ENCODE measurements at places on chromosomes 3 and 15. TPM values are rescaled to one million over a fixed set of nuclear protein-coding genes. Genes with fewer than 3 reads are reported as not detected.

- H3K36me3 ChIP-seq: no peaks in the 10 kb centered on the region
- H3K27me3 ChIP-seq: no peaks in the 10 kb centered on the region
- H3K4me3 ChIP-seq: no peak overlapping the region
- peak; percentile 96 for DNase-seq
These were observed 143.6 kb downstream of the NAALADL2 start for GRCh38 chr3:175002732-175003143.

GRCh38 chr15:56248311-56248992, 4.8 kb upstream of the RFX7 start:
- H3K27me3 ChIP-seq: no peaks in the 10 kb centered on the region
- no peak for DNase-seq
- peaks cover 5% of the 10 kb centered on the region for H3K4me1 ChIP-seq
- no peak overlapping the region for H3K27ac ChIP-seq

GRCh38 chr3:6680119-6680806, 180.7 kb upstream of the GRM7 start:
- DNase-seq: no peak
- no peaks in the 10 kb centered on the region for H3K4me1 ChIP-seq
- H3K27me3 ChIP-seq: no peaks in the 10 kb centered on the region
- H3K4me3 ChIP-seq: no peak overlapping the region
- no peak overlapping the region for H3K27ac ChIP-seq

GRCh38 chr15:49438962-49439631, 16.1 kb downstream of the FGF7 start:
- no peak overlapping the region for H3K27ac ChIP-seq
- H3K4me3 ChIP-seq: no peak overlapping the region
- no peaks in the 10 kb centered on the region for H3K36me3 ChIP-seq
- DNase-seq: peak; percentile 32
- no peaks in the 10 kb centered on the region for H3K27me3 ChIP-seq

DNA sequence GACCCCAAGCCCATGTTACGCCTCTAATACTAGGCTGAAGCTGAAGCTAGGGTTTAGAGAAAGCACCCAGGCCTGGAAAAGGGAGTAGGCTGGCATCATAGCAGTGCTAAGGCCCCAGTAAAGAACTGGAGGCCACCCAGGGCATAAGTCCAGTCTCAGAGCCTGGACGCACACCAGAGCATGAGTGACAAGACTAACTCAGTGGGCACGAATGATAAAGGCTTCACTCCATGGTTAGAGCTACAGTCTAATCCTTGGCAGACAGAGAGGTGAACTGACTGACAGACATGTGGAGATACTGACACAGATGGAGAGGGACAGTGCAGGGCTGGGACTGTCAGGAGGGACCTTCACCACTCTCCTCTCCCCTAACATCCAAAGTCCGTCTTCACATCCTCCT, 139.8 kb downstream of the KCNMB2 start:
- no peak for DNase-seq
- no peaks in the 10 kb centered on the region for H3K36me3 ChIP-seq
- H3K4me3 ChIP-seq: no peak overlapping the region
- no peaks in the 10 kb centered on the region for H3K4me1 ChIP-seq

DNA sequence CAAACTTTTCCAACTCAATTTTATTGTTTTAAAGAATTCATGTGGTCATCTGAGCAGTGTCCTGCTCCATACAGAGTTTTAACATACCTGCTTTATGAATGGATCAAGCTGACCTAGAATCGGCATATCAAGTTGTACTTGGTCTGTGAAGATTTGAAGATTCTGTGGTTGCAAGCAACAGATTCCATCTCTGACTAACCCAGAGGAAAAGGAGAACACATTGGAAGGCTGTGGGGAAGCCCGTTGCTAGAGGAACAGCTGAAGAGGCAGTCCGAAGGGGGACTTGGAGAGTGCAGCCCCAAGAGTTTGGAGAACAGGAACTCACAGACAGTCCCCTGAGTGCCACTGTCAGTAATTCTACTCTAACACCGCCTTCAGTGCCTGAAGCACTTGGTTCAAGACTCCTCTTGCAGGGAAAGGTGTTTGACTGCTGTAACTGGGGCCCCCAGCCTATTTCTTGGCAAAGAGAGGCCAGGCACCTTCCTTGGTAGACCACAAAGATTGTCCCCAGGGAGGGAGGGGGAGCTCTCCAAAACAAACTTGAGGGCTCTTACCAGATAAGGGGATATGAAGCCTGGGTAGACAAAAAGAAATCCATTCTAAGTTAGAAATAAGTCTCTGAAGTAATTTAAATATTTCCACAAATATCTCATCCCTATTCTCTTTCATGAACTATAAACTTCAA, 88.8 kb downstream of the LARS2 start:
- H3K4me1 ChIP-seq: peaks cover 6% of the 10 kb centered on the region
- no peak overlapping the region for H3K27ac ChIP-seq
- H3K36me3 ChIP-seq: no peaks in the 10 kb centered on the region
- peak; percentile 71 for DNase-seq
- no peaks in the 10 kb centered on the region for H3K27me3 ChIP-seq

- no peak overlapping the region for H3K4me3 ChIP-seq
- no peaks in the 10 kb centered on the region for H3K36me3 ChIP-seq
- no peaks in the 10 kb centered on the region for H3K27me3 ChIP-seq
- peaks cover 5% of the 10 kb centered on the region for H3K4me1 ChIP-seq
These were observed 30.8 kb downstream of the RAD18 start for GRCh38 chr3:8932507-8932906.

DNA sequence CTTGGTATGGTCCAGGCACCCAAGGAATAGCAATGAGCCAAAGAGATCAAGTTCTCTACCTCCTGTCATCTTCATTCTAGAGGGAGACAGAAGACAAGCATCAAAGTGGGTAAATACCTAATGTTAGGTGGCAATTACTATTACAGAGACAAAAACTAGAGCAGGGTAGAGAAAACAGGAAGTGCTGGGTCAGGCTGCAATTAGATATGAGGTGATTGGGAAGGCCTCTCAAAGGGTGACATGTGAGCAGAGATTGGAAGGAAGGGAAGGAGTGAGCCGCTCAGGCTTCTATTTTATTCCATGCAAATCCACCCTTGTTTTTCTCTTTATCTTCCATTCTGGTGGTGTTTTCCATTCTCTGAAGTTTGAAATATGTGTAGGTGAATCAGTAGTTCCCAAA, 37.4 kb downstream of the EBLN2 start:
- H3K27ac ChIP-seq: no peak overlapping the region
- no peaks in the 10 kb centered on the region for H3K27me3 ChIP-seq
- no peaks in the 10 kb centered on the region for H3K36me3 ChIP-seq
- no peak for DNase-seq

GRCh38 chr3:153379516-153379915, 217.5 kb downstream of the RAP2B start:
- H3K36me3 ChIP-seq: no peaks in the 10 kb centered on the region
- no peak overlapping the region for H3K27ac ChIP-seq
- no peak overlapping the region for H3K4me3 ChIP-seq

GRCh38 chr15:46489276-46489675, 854.4 kb downstream of the SQOR start:
- no peaks in the 10 kb centered on the region for H3K36me3 ChIP-seq
- DNase-seq: no peak
- no peaks in the 10 kb centered on the region for H3K27me3 ChIP-seq
- no peak overlapping the region for H3K4me3 ChIP-seq

GRCh38 chr3:149815321-149815720, 2.3 kb downstream of the RNF13 start:
- DNase-seq: no peak
- no peaks in the 10 kb centered on the region for H3K27me3 ChIP-seq
- peaks cover 4% of the 10 kb centered on the region for H3K4me1 ChIP-seq
- H3K4me3 ChIP-seq: no peak overlapping the region
- no peak overlapping the region for H3K27ac ChIP-seq

GRCh38 chr3:195210266-195210973, 60.5 kb downstream of the XXYLT1 start:
- H3K27ac ChIP-seq: peak overlapping the region; percentile 98
- peak overlapping the region; percentile 41 for H3K4me3 ChIP-seq
- no peaks in the 10 kb centered on the region for H3K36me3 ChIP-seq
- H3K27me3 ChIP-seq: no peaks in the 10 kb centered on the region
- DNase-seq: peak; percentile 90

Gene ANAPC13
- 110 TPM for polyA plus RNA-seq

Gene ST6GAL1
- 1.00 TPM for polyA plus RNA-seq

Gene SLC25A20
- 40.3 TPM for polyA plus RNA-seq

Gene SCN11A
- 0.01 TPM for polyA plus RNA-seq

Gene EIF2A
- polyA plus RNA-seq: 208 TPM

Gene KLHL18
- polyA plus RNA-seq: 27.8 TPM

Gene CXCR6
- polyA plus RNA-seq: 0.02 TPM

Gene FBXW12
- polyA plus RNA-seq: 0.06 TPM

Gene GPR62
- 0.02 TPM for polyA plus RNA-seq

Gene STAB1
- 0.09 TPM for polyA plus RNA-seq

Gene MKRN2
- polyA plus RNA-seq: 48.1 TPM

Gene SLC9C1
- not detected for polyA plus RNA-seq
